NCI-H345 (cell line): ENCODE measurements at places on chromosomes 2 and 18.
A peak's percentile ranks its signal among the peaks of the same experiment; 100 is the strongest.

DNA sequence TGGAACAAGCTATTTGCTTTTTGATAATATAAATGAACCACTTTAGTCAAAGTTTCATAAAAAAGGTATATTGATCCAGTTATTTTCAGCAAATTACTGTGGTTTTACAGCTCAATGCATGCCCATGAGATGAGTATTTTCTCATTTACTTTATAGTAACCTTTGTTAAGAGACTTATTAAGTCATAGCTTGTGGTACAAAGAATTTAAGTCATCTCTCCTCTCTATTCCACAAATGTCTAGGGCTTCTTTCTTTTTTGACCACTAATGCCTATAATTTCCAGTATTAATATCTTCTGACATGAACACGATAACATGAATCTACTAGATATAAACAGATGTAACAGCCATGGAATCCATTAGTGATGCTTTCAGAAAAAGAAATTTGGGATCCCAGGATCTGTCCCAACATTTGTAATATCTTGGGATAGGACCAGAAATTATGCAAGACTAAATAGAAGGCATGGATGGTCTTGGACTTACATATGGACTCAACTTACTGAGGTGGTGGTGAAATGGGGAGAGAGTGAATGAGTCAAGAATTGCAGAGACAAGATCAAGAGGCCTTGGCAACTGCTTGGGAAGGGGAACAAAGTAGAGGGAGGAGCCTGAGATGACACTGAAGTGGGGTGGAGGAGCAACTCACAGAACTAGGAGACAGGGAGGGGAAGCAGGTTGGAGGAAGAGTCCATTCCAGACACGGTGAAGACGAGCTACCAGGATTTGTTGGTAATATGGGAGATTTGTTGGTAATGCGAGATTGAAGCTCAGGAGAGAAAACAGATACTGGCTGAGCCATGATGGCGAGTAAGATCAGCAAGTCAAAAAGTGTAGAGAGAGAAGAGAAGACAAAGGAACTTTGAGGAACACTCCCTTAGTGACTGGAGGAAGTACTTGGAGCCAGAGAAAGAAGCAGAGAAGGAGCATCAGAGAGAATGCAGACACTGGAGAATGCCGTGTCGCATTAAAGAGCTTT, 42.4 kb upstream of the KDM3A start:
- no peak for DNase-seq

- DNase-seq: no peak
These were observed 169.1 kb downstream of the CDH2 start for GRCh38 chr18:28007841-28008240.

DNA sequence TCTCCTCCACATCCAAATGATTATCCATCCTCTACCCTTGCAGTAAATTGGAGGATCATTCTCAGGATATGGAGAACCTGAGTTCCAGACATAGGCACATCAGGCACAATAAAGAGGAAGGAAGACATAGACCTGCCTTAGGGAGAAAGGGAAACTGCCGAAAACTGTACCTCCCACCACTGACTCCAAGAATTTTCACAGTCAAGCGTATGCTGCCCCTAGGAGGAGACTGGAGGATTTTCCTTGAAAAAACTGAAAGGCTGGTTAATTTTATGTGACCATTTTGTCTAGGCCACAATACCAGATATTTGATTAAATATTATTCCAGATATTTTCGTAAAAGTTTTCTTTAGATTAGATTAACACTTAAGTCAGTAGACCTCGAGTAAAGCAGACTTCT, 638.5 kb upstream of the PKDCC start:
- no peak for DNase-seq

DNA sequence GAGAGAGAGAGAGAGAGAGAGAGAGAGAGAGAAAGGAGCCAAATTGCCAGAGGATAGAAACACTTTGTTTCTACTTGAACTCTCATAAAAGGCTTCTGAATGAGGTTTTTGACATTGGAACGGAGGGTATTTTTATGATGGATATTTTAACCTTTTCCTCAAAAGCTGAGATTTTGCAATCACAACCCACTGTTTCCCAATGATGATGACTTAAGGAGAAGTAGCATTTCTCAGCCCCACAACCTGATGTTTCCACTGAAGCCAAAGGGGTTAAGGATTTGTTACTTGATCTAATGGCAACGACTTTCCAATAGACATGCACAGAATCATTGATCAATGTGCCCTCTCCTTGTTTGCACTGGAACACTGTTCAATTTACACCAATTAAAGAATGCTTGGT, 67.1 kb upstream of the POU3F3 start:
- DNase-seq: no peak

DNA sequence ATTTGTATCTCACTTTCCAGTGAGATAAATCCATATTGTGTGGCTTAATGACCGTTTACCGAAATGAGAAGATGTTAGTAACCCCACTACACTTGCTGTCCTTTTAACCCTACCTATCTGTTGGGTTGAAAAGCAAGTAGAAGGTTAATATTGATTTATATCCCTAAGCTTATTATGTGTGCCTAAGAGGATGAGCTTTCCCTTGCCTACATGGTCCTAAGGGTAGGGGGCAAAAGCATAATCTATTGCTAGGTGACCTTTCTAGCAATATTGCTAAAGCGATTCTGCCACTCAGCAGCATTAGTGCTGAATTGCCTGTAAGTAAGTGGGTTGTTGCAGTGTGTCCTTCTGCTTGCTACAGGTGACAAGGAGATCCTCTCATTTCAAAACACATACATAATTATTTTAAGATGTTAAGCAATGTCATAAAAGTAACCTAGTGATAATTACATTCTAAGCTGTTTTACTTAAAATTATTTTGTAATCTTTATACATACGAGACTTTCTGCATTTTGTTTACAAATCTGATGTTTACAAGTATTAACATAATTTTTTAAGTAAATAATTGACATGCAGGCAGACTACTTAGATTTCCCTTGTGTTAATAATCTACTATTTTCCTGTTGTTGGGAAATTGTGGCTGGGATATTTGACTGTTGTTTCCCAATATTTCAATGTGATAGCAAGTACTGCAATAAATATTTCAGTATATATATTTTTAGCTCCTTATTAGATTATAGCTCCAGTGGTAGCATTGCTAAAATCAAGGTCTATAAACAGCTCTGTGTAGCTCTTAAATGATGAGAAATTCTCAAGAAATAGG, 49.1 kb upstream of the CABYR start:
- DNase-seq: no peak

DNA sequence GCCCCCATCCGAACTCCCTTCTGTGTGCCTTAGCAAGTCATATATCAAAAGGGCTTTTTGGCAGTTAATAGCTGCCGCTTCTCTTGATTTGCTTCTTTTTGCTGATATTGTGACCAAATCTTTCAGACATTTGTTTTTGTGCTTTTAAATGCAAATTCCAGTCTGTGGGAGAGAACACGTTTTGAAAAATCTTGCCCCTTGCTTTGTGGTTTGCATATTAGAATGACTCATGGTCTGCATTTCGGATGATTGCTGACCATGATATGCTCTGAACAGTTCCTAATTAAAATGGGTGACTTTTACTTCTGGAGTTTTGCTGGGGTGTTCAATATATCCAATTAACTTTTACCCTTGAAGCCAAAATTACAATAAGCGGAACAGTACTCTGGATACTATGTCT, 58.2 kb upstream of the ST6GAL2 start:
- no peak for DNase-seq

DNA sequence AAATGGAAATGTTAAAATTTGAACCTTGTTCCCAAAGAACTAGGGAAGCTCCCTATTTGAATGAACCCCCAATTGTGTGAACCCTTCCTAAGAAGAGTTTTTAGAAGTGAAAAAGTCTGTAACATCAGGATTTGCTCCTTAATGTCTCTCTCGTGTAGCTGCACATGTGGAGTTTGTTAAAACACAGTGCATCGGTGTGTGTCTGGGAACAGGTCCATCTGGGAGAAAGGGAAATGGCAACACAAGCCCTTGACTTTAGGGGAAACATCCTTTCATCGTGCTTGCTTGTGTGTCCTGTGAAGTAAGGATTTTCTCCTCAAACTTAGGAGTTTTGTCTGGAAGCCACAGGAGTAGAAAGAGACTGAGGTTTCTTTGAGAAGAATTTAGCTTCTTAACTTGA, 203.9 kb downstream of the PRKCE start:
- DNase-seq: no peak

DNA sequence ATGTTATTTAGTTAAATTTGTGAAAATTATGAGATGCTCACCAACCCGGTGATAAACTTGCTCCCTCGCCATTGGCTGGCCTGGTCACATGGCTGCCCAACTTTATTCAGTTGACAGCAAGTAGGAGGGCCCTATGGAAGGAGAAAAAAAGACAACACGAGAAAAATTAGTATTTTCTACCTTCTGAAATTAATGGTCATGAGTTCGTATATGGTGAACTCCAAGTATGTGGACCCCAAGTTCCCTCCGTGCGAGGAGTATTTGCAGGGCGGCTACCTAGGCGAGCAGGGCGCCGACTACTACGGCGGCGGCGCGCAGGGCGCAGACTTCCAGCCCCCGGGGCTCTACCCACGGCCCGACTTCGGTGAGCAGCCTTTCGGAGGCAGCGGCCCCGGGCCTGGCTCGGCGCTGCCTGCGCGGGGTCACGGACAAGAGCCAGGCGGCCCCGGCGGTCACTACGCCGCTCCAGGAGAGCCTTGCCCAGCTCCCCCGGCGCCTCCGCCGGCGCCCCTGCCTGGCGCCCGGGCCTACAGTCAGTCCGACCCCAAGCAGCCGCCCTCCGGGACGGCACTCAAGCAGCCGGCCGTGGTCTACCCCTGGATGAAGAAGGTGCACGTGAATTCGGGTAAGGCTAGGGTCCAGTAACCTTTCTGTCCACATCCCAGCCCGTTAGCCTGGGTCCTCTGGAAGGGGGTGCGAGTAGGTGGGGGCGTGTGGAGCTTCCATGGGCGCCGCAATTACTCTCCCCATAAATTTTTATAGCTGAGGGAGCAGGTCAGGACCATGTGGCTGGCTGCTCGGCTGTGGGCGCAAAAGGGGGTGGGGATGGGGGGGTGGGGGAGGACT, at the start of gene HOXD4:
HOXD4 (plus strand) TSS at position 109 of the 846 bp plus-strand sequence; CDS start at position 193, 84 bp downstream.
- peak; percentile 37 for DNase-seq

DNA sequence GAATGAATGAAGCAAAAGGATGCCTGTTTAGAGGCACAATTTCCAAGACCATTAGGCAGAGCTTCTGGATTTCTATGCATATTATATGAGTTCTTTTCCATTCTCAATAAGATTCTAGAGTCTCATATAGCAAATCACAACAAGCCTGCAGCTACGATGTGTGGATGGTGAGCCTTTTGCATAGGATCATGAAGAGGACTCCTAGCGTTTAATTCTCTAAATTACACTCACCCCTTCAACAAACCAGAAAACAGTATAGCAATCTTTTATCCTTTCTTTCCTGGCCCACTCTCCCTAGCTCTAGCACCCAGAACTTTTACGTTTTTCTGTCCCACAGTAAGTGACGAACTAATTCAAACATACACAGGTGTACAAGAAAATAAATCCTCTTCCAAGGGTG, 293.1 kb upstream of the KLHL29 start:
- DNase-seq: no peak

GRCh38 chr2:219643788-219644398, 16.5 kb downstream of the SLC4A3 start:
- DNase-seq: no peak

DNA sequence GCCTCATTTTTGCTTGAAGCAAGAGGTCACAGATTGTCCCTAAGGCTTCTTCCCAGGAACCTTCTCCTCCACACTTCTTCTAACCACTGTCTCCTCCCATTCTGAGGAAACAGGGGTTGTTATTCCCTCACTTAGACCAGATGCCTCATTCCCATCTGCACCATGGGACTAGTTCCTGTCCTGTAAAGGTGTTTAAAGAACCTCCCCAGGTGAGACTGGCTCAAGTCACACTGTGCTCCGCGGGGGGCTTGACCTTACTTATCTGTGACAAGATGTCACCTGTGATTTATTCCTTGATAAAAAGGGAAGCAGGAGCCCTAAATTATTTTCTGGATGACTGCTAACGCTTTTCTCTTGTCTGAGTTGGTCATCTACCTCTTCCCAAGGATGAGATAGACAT, 8.2 kb upstream of the CDH2 start:
- no peak for DNase-seq

DNA sequence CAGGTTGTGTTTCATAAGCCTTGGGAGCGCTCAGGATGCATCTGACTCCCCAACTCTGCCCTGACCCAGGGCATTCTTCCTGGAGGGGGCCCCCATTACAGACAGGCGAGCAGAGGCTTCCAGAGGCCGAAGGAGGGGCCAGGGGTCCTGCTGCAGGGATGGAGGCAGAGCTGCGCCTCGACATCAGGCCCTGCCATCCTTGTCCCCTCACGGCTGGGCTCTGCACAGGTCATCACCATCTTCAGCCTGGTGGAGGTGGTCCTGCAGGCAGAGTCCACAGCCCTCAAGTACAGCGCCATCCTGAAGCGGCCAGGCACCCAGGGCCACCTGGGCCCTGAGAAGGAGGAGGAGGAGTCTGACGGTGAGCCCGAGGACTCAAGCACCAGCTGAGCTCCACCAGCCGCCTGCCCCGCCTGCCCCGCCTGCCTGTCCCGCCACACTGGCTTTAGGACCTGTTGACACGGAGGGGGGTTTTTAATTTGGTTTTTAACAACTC, 42.3 kb upstream of the ALPP start:
- no peak for DNase-seq

DNA sequence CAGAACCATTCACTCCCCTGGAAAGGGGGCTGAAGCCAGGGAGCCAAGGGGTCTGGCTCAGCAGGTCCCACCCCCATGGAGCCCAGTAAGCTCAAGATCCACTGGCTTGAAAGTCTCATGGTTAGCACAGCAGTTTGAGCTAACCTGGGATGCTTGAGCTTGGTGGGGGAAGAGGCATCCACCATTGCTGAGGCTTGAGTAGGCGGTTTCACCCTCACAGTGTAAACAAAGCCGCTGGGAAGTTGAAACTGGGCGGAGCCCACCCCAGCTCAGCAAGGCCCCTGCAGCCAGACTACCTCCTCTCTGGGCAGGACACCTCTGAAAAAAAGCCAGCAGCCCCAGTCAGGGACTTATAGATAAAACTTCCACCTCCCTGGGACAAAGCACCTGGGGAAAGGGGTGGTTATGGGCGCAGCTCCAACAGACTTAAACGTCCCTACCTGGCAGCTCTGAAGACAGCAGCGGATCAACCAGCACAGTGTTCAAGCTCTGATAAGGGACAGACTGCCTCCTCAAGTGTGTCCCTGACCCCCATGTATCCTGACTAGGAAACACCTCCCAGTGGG, 14.7 kb upstream of the TTC32 start:
- no peak for DNase-seq

DNA sequence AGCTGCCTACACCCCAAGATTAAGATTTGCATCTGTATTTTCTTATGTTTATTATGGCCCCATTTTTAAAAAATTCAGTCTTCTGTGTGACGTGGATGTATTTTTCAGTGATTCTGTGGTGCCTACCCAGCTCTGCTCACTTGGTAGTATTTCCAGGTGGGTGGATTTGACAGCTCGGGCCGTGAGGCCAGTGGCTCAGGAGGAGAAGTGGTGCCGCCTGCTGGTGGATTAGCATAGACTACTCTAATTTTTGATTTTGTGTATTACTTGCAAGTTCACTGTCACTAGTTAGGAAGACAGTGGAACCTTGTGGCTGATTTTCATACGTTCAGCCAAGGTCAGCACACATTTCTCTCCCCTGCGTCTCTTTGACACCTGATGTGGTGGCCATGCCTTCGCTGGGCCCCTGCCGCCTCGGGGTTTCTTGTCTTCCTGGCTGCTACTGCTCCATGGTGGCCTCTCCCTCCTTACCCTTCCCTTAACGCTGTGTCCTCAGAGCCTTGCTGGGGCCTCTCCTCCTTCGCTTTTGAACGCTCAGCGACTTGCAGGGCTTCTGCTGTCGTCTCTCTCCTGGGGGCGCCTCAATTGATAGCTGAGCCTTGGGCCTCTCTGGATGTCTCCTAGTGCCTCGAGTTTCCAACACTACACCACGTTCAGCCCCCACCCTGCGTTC, 89.4 kb downstream of the DGKD start:
- DNase-seq: peak; percentile 63

GRCh38 chr2:165402162-165402561, 67.3 kb upstream of the CSRNP3 start:
- no peak for DNase-seq
